ENCODE measurements at places on chromosomes 1 and 21. TPM values are rescaled to one million over a fixed set of nuclear protein-coding genes. Genes with fewer than 3 reads are reported as not detected.

DNA sequence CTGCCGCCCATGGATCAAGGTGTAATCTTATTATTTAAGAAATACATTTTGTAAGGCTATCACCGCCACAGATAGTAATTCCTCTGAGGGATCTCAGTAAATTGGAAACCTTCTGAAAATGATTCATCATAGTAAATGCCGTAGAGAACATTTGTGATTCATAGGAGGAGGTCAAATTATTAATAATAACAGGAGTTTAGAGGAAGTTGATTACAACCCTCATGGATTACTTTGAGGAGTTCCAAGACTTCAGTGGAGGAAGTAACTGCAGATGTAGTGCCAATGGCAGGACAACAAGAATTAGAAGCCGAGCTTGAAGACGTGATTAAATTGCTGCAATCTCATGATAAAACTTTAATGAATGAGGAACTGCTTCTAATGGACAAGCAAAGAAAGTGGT, 280.1 kb downstream of the PTPRC start:
- no peak for DNase-seq

DNA sequence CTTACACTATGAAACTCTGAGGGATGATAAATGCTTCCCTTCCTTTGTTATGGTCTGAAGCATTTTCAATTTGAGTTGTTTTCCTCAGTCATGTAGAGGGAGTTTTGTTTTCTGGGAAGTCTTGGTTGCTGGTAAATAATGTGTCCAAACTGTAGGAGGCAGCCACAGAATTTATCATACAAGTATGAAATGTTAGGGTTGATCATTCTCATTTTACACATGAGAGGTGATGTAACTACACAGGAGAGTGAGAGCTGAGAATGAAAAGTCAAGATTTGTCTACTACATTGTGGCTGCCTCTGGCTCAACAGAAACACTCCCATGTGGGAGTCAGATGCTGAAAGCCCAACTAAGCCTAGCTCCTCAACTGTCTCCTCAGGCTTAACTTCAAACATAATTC, 182.5 kb upstream of the SGIP1 start:
- no peak for DNase-seq

GRCh38 chr1:166089804-166090203, 77.0 kb downstream of the FAM78B start:
- DNase-seq = no peak

DNA sequence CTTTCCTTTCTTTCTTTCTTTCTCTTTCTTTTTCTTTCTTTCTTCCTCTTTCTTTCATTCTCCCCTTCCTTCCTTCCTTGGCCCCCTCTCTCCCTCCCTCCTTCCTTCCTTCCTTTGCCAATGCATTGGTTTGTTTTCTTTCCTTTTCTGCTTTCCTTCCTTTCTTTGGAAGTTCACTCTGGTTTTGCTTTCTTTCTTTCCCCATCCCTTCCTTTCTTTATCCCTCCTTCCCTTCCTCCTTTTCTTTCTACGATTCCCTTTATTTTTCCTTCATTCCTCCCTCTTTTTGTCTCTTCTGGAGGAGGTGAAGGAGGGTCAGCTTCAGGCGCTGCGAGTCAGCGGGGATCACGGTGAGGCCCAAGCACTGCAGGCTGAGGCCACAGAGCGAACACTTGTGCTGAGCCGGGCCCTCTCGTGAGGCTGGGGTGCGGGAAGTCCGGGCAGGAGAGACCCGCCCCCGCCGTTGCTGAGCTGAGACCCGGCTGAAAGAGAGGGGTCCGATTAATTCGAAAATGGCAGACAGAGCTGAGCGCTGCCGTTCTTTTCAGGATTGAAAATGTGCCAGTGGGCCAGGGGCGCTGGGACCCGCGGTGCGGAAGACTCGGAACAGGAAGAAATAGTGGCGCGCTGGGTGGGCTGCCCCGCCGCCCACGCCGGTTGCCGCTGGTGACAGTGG, 1.5 kb downstream of the SIM2 start:
- no peak for DNase-seq

DNA sequence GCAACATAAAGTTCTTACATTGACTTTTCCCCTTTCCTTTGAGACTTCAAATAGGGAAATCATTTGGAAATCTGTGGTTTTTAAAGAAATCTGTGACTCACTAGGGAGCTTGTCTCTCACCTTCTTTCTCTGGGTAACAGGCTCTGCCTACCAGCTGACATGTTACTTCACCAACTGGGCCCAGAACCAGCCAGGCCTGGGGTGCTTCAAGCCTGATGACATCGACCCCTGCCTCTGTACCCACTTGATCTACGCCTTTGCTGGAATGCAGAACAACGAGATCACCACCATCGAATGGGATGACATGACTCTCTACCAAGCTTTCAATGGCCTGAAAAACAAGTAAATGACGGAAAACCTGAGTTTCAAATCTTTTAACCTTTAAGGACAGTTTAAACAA, 9.2 kb upstream of the CHIA start:
- no peak for DNase-seq

GRCh38 chr1:179969962-179970361, 15.4 kb downstream of the CEP350 start:
- no peak for DNase-seq

DNA sequence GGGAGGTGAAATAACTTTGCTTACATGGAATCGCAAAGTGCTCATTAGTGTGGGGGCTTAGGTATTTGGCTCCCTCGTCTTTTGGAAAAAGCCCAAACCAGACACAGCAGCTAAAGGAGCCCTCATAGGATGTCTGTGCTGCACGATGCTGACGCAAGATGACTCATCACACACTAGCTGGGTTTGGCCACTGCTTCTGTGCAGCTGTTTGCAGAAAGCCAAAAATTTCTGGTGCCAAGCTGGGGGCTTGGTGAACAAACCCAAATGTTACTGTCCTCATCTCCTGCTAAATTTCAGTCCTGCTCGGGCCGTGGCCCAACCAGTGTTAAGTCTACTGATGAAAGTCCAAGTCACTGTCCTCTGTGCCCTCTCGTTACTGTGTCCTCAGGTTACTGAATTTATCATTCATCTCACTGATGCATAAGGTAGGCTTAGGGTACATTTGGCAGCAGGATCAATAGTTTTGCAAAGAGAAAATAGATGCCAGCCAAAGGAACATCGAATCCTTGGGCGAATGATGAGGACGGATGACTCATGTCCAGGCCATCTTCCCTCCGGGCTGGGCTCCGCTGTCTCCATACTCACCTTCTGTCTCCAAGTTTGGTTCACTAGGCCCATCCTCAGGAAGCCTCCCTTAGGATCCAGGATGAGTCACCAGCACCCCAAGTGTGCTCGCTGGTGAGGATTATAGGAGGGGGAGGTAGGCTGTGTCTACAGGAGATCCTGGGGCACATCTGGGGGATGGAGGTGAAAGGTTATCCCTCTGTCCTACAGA, 177.7 kb downstream of the ADSS2 start:
- DNase-seq = no peak

GRCh38 chr1:157201767-157202166, 63.6 kb upstream of the ETV3 start:
- no peak for DNase-seq

DNA sequence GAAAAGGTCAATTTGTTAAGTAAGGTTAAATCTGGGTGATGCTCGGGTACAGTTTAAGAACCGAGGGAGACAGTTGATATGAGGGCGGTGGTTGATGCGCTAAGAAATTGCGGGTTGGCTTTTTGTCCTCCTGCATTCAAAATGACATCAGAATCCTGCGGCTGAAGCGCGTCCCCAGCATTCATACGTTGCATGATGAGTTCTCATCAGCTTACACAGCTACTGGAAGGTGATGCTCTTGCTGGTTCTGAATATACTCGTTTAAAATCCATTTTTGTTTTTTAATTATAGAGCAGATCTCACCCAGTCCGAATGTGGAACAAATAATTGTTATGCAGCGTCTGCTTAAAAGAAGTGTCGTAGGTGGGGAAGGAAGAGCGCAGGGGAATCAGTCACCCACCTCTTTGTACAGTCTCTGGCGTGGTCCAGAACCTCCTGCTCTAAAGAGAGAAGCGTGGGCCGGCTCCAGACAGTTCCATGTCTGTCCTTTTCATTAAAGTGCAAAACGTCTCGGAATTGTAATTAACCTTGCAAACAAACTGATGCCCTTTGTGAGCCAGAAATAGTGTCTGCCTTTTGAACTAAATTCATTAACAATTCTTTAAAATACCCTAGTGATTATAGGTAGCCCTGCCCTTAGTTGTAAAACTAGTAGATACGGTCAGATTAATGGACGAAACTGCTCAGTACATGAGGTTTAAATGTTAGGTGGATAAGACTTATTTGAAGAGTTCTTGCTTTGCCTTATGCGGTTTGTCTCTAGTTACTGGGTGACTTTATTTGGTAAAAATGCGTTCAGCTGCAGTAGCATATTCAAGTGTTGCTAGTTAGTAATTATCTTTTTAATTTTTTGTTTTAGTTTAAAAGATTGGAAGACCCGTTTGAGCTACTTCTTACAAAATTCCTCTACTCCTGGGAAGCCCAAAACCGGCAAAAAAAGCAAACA, 741 bp downstream of the RGS2 start:
- no peak for DNase-seq

DNA sequence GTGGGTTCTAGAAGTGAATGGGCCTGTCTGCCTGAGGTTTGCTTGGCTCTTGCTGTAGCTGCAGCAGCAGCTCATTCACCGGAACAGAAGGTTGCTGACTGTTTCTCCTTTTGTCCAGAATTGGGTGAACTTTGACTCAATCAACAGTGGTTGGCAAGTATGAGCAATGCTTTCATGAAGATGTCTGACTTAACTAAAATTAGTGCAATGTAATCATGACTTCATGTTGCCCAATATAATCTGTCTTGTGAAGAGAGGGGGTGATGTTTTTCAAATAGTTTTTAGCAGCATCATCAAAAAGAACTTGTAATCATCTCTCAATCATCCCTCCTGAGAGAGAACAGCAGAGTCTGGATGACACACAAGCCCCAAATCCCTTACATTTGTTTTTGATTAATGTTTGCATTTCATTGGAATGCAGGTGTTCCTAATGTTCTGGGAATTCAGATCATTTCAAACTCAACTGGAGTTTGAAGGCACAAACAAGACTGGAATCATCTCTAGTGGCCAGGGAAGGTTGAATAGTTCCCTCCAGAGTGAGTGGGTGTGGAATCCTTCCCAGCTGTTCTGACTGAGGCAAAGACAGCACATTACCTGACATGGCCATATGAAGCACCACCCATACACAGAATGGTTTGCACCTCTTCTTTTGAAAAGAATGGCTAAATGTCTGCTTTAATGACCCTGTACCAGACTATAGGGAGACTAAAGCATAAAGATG, 82.9 kb downstream of the HLX start:
- DNase-seq = peak; percentile 98

DNA sequence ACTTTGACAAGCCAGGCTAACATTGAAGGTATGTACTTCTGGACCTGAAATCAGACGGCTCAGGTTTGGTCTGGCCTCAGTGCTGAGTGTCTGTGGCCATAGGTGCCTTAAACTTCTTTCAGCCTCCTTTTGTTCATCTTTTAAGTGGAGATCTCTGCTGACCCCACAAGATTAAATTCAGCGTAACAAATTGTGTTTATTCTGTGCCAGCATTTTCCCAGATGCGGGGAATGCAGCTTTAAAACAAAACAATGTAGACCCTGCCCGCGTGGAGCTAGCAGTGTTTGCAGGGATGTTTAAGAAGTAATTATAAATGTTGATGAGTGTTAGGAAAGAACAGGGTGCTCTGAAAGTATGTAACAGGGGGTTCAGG, 923 bp downstream of the CAP1 start:
- no peak for DNase-seq

DNA sequence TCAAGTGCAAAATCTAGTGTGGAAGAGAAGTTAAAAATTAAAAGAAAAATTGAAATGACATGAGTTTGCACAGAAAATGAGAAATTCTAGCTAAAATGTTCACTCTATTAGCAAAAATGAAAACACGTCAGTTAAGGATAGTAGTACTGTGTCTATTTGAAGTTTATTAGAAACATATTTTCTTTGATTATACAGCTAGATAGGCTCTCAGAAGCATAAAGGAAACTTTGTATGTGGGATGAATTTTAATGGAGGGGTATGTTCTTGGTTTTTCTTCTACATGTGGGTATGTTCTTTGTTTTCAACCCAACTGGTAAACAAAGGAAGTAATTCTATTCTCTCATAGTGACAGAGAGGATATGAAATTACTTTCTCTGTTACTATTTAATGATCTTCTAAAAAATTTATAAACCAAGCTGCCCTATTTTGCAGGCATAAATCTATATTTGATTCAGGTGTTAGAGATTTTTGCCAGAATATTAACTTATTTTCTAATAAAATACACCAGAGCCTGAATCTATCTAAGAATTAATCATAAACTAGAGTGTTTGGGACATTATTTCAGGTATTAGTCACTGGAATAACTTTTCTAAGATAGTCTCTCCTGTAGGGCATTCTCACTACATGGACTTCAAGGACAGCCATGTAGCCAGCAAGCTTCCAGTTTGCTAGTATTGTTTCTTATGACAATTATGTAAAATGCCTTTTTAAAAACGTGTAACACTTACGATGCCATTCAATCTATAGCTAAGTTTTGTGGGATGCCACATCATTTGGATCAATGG, 15.8 kb downstream of the GPSM2 start:
- no peak for DNase-seq

DNA sequence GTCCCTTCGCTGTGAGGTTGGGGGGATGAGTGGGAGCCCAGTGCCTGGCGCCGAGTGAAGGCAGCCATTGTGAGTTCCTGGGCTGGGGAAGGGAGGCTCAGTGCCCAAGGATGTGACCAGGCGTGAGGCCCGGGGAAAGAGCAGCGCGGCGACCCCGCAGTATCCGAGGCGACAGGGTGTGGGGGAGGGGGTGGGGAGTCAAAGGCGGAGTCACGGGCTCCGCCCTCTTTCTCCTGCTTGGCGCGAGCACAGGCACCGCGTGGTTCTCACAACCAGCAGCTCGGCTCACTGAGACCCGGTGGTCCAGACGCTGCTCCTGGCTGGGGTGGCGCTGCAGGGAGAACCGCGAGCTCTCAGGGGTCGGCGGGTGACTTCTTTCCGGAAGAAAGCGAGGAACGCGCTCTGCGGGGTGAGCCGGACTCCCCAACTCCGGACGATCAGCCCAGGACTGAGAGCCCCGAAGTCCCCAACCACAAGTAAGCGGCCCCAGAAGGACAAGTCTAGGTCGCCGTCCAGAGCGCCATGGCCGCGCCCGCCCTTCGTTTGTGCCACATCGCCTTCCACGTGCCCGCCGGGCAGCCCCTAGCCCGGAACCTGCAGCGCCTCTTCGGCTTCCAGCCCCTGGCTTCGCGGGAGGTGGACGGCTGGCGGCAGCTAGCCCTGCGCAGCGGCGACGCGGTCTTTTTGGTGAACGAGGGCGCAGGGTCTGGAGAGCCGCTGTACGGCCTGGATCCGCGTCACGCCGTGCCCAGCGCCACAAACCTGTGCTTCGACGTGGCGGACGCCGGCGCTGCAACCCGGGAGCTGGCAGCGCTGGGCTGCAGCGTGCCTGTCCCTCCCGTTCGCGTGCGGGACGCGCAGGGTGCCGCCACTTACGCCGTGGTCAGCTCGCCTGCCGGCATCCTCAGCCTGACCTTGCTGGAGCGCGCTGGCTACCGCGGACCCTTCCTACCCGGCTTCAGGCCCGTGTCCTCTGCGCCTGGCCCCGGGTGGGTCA, at the start of gene HPDL:
Gene HPDL, plus strand, starts transcription at position 269 of the 997 bp plus-strand sequence. Its CDS starts 254 bp downstream, at position 523.
- no peak for DNase-seq

GRCh38 chr1:47774986-47775834, 222.0 kb downstream of the TRABD2B start:
- DNase-seq = no peak

GRCh38 chr1:65921446-65921845, 128.8 kb downstream of the PDE4B start:
- DNase-seq = no peak

CTSS gene
- 21.3 TPM for total RNA-seq

AKT3 gene
- total RNA-seq = 12.2 TPM

GPR3 gene
- total RNA-seq = 2.5 TPM

KIAA1614 gene
- total RNA-seq = 5.1 TPM

CD52 gene
- not detected for total RNA-seq

PLA2G2C gene
- total RNA-seq = not detected

ATP1A2 gene
- not detected for total RNA-seq

PGLYRP4 gene
- not detected for total RNA-seq

TMEM54 gene
- 119 TPM for total RNA-seq

TSTD1 gene
- 148 TPM for total RNA-seq
